ENCODE measurements at places on chromosomes 1 and 21.

DNA sequence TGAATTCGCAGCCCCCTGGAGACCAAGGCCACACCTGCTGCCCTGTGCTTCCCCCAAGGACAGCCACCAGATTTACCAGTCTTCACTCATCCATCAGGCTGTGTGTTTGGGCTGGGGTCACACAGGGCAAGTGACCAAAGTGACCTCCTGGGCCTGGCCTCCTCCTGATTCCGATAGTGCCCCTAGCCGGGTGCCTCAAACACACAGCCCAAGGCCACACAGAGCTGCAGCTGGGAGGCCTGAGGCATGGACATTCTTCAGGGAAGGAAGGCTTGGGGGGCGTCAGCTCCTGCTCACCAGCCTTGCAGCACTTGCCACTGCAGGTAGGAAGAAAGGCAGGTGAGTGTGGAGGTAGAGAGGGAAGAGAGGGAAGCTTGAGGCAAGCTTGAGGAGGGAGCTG is 181.3 kb downstream of the RUNX1 start:
- no peak for DNase-seq

DNA sequence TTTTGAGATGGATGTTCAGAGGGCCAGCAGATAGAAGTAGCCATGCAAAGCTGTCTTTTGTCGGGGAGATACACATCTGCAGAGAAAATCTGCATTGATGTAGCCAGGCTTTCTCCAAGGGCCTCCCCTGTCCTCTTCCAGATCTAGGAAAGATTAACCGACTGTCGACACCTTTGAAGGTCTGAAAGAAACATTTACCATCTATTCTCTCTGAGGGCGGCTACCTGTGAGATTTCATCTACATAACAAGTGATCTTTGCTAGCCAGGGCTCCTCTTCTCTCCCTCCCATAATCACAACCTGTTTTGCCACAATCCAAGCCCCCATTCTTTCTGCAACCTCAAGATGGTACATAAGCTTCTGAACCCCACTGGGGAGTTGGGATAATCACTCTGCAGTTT is 193.6 kb downstream of the RGS7 start:
- DNase-seq = no peak

GRCh38 chr21:37430184-37430821 is 63.7 kb downstream of the DYRK1A start:
- no peak for DNase-seq

DNA sequence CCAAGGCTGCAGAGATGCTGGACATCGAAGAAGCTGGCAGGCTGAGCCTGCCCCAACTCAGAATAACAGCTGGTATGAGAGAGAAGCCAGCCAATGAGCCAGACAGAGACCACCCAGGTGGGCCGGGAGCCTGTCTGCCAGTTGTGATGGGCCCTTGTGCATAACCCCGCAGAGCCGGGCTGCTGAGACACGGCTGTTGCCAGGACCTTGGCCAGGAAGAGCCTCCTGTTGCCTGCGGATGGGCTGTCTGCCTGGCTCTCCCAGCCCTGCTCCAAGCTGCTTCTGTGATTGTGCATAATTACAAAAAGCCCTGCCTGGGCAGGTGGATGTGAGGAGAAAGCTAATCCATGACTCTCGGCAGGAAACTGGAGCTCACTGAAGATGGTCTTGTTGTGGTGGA is 126.5 kb downstream of the CAPN8 start:
- DNase-seq = no peak

- no peak for DNase-seq
These were observed 2.8 kb upstream of the SSU72 start for GRCh38 chr1:1577367-1578011.

- no peak for DNase-seq
These were observed 20.8 kb upstream of the EPB41 start for GRCh38 chr1:28893403-28894102.

All from astrocyte of the spinal cord (primary cell).